ENCODE measurements at places on chromosomes 7 and 10. TPM values are rescaled to one million over a fixed set of nuclear protein-coding genes. Genes with fewer than 3 reads are reported as not detected.

SRI gene
- 133 TPM for polyA plus RNA-seq

VSTM4 gene
- 15.5 TPM for polyA plus RNA-seq

ADARB2 gene
- polyA plus RNA-seq = 23.3 TPM

BMPR1A gene
- 7.2 TPM for polyA plus RNA-seq

DENND2A gene
- 49.3 TPM for polyA plus RNA-seq

TWIST1 gene
- 0.19 TPM for polyA plus RNA-seq

HGF gene
- 1.2 TPM for polyA plus RNA-seq

JMJD1C gene
- 9.1 TPM for polyA plus RNA-seq

GNAI1 gene
- 37.4 TPM for polyA plus RNA-seq

CRHR2 gene
- polyA plus RNA-seq = 0.49 TPM
